ENCODE measurements at places on chromosomes 11 and 22. TPM values are rescaled to one million over a fixed set of nuclear protein-coding genes. Genes with fewer than 3 reads are reported as not detected.

The APOA5 gene
- not detected for total RNA-seq

The KCNQ1 gene
- total RNA-seq = 0.04 TPM

The C22orf42 gene
- not detected for total RNA-seq

The SOX6 gene
- under 0.01 TPM for total RNA-seq

The RTN4RL2 gene
- total RNA-seq = 0.07 TPM

DNA sequence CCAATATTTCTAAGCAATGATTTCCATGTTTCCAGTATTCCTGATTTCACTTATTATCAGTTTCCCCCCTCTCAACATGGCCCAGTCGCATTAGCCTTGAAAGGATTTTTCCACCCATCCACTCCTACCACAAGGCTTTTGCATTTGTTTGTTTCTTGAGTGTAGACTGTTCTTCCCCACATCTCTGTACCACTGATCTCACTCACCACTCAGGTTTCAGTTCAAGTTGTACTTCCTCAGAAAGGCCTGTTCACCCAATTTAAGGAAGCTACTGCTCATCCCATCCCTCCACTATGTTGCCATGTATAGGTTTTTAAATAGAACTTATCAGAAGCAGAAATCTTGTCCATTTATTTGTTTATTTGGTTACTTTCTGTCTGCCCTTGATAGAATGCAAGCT lies 472.3 kb downstream of the FAM181B start:
- no peak for DNase-seq

- DNase-seq = no peak
Measured at GRCh38 chr11:89498845-89499448, 7.8 kb upstream of the NOX4 start.

DNA sequence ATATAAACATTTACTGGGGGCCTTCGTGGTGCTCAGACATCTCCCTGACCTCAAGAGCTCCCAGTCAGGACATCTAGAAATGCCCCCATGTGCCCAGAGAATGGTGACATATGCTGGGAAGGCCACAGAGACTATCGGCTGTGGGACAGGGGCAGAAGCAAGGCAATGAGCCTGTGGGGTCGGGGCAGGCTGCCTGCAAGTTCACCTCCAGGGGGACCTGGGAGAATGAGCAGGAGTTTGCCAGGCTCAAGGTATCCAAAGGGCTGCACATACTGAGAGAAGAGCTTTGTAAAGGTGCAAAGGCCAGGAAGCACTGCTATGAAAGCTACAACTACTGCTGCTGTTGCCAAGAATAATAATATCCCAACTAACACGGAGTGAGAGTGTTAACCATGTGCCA lies 233.9 kb downstream of the TENM4 start:
- DNase-seq = no peak

DNA sequence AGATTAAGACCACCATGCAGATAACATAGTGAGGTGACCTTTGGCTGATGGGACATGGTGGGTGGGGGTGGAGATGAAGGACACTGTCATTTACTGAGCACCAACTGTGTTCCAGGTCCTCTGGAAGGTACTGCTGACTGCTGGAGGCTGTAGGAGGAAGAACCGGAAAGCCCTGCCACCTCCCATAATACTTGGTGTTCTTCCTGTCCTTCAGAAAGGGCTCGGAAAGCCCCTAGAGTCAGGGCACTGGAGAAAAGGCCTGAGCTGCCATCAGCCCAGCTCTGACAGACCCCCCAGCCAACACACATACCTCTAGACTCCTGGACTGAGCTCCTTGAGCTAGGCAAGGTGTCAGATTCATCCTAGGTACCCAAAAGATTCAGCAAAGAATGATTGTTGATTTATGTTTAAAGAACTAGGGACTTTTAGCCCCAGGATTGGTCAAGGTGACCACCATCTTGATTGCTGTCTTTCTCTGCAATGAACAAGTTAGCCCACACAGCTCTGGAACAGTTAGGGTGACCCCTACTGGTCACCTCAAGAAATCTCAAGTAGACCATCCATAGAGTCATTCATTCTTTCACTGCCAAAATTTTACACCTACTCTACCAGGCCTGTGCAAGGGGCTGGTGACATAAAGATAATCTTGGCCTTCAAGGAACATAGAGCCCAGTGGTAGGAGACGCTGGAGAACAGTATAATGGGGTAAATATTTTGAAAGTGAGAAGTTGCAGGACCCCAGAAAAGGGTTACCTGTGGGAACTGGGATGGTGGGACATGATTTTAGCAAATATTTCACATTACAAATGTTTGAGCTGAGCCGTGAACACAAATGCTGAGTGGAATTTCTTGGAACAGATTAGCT lies 39.4 kb downstream of the IRAG1 start:
- peak; percentile 55 for DNase-seq

GRCh38 chr22:42562684-42563083 lies 8.9 kb downstream of the SERHL2 start:
- DNase-seq = no peak

DNA sequence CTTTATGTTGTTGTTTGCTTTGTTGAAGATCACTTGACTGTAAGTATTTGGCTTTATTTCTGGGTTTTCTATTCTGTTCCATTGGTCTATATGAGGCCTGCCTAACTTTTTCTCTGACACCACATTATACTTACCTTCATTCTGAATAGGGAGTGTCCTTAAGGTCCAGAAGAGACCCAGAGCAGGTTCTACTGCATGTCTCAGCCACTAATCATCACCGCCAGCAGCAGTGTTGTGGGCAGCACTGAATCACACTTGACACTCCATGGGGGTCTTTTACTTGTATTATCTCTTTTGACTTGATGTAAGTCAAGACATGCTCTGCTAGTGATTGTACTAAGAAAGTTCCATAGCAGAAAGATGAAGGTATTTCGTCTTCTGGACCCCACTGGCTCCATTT lies 274.9 kb downstream of the TENM4 start:
- DNase-seq = no peak

DNA sequence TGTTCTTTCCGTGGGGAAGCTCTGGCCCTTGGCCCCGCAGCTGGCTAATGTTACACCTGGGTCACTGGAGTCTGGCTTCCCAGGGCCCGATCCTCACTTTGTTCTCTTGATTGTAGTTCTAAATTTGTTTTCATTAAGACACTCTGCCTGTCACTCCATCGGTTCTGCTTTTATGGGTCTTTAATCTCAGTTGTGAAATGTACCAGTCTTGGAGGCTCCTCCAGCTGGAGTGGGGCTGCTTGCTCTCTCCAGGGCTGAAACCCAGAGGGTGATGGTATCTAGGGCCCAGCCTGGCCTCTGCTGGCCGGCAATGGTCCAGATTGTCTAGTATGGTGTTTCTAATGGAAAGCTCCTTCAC lies 352.9 kb downstream of the TENM4 start:
- no peak for DNase-seq

DNA sequence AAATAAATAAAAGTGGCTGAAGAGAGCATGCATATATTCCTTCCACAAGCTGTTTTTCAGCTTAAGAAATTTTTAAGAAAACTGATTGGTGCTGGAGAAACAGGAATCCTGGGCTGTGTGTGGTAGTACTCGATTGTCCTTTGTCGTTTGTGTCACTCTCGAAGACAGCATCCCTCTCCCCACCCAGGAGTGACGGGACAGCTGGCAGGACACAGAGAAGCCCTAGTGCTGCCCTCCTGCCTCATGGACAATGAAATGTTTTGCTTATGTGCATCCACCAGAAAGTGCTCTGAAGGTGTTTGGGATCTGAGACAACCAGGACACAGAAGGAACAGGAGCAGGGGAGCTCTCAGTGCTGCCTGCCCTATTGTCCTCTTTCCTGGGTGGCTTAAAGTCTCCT lies 12.8 kb downstream of the PLAAT4 start:
- DNase-seq = no peak

DNA sequence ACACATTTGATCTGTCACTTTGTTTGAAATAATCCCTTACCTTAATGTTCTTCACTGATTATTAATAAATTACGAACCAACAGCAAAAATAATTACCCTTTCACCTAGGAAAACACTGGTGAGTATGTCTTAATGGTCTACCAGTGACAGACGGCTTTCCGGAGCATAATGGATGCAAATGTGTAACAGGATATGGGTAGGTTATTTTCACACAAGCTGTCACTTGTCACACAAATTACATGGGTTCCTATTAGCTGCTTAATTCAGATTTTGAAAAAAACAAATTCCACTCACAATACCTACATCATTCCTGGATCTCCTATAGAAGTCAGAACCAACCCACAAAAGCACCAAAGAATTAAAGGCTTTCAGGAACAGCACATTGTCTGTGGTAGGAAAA lies 127.9 kb downstream of the WT1 start:
- DNase-seq = no peak

DNA sequence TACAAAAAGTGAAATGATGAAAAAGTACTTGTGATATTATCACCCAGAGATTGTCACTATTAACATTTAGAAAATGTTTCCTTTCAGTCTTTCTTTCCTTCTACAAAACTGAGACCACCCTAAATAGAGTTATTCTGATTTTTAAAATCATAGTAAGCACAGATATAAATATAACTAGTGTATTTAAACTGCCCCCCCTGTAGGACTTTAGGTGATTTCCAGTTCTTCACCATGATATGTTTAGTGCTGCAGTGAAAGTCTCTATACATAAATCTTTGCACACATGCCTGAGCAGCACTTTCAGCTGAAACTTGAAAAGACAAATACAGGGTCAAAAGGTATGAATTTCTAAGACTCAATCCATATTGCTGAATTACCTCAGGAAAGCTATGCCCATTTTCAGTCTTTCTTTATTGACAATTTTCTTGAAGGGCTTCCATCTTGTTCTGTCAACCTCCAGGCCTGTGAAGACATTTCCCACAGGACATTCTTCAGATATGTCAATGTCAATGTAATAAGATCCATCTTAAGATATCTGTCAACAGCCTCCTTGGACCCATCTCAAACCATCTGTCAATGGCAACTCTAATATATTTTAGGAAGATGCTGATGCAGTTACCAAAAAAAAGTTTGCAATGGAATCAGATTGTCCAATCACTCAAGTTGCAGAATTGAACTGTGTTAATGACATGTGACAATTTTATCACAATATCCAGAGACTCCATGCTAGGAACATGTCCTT lies 30.8 kb upstream of the LDLRAD3 start:
- DNase-seq = no peak

DNA sequence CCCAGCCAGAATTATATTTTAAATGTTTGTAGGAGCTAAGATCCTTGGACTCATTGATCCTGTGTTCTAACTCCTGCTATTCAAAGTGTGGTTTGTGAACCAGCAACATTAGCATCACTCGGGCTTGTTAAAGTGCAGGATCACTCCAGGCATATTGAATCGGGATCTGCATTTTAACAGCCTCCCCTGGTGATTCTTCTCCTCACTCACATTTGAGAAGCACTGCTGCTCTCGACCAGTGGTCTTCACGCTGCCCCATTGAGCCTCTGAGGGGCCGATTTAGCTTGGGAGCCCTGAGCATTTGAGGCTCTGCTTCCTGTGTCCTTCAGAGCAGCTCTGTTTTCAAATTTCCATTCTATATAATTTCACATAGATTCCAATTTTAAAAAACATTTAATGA lies 10.9 kb downstream of the MADD start:
- no peak for DNase-seq

- DNase-seq = no peak
Measured at GRCh38 chr11:113505541-113506375, 30.6 kb upstream of the DRD2 start.

- no peak for DNase-seq
Measured at GRCh38 chr11:2567026-2567671, 122.3 kb downstream of the KCNQ1 start.

DNA sequence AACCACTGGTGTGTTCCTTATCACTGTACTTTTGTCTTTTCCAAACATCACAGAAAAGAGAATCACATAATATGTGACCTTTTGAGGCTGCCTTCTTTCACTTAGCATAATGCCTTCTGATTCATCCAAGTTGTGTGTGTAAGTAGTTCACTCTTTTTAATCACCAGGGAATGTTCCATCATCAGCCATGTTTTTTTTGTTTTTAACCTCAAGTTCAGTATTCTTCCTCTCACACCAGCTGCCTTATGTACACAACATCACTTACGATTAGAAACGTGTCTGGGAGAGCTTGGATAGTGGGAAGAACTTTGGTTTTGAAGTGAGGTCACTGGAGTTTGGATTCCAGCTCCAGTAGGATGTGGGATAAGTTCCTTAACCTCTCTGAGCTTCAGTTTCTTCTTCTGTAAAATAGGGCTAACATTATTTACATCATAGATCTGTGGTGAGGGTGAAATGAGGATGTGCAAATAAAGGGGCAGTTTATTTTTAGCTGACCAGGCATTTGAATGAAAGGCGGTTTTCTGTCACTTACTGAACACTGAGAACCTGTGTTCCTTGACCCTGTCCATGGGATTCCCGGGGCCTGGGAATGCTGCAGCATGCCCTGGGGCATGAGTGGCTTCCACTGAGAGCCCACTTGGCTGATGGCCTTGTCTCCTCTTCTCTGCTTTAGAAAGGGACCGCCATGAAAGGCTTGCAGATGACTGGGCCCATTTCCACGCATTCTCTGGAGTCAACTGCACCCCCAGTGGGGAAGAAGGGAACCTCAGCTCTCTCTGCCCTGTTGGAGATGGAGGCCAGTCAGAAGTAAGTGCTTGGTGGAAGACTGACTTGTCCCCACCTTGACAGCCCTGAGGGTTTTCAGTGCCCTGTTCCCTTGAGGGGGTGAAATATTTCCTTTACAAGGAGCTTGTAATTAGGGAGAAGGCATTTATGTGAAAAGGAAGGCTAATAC lies 92.6 kb downstream of the DEPDC5 start:
- DNase-seq = no peak

DNA sequence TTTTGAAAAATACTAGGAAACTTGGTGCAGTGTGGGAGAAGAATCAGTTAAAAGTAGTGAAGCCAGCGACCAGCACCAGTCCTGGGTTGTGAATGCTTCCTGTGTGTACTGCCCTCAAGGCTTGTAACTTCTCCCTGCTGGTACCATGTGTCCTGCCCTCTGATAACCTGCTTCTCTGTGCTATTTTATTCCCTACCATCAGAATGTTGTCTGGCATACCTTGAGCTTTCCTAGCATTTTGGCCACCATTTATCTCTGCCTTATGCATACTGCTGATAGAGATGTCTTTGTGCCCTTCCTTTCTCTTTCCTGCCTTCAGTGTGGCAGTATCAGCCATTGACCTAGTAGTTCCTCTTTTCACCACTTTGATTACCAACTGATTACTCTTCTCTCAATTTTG lies 2.0 kb downstream of the GTF2H1 start:
- no peak for DNase-seq

GRCh38 chr22:30561402-30562189 lies 12.9 kb downstream of the GAL3ST1 start:
- no peak for DNase-seq
